Effector CD4-positive, alpha-beta T cell (primary cell): ENCODE measurements at places on chromosomes 2 and 18.

GRCh38 chr2:178208817-178209216 is 14.5 kb downstream of the OSBPL6 start:
- DNase-seq = no peak

GRCh38 chr2:99888617-99889016 is 253.8 kb downstream of the AFF3 start:
- no peak for DNase-seq

GRCh38 chr2:238182362-238182761 is 21.1 kb downstream of the ILKAP start:
- DNase-seq = no peak

DNA sequence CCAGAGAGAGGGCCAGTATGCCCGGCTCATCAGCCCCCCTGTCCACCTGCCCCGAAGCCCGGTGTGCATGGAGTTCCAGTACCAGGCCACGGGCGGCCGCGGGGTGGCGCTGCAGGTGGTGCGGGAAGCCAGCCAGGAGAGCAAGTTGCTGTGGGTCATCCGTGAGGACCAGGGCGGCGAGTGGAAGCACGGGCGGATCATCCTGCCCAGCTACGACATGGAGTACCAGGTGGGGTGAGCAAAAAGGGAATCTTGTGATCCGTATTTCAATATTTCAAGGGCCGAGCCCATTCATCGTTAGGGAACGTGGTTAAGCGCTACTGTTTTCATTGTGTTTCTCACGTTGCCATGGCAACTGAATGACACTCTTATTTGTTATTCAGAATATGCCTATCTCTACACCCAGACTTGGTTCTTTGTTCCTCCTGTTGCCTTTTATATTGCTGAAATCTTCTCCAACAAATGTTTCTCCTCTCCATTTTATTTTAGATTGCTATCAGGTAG is 81.5 kb downstream of the NRP2 start:
- DNase-seq = no peak

DNA sequence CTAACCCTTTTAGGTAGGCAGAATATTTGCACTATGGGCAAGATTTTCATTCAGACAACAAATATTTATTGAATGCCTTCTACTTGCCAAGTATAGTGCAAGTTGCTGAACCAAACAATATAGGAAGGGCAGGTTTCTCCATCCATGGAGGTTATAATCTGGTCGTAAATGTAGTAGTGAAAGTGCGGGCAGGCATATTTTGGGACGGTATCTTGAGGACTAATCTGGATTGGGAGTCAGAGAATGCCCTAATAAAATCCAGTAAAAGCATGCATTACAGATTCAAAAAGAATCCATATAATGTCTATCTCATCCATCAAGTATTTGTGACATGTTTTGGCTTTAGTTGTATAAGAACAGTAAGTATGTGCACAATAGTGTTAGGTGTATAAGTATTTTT is 1.7 kb upstream of the NDUFV2 start:
- no peak for DNase-seq

- no peak for DNase-seq
These were observed 46.3 kb downstream of the ZCCHC2 start for GRCh38 chr18:62569081-62569655.

GRCh38 chr2:29307519-29307918 is 192.3 kb downstream of the CLIP4 start:
- DNase-seq = no peak

DNA sequence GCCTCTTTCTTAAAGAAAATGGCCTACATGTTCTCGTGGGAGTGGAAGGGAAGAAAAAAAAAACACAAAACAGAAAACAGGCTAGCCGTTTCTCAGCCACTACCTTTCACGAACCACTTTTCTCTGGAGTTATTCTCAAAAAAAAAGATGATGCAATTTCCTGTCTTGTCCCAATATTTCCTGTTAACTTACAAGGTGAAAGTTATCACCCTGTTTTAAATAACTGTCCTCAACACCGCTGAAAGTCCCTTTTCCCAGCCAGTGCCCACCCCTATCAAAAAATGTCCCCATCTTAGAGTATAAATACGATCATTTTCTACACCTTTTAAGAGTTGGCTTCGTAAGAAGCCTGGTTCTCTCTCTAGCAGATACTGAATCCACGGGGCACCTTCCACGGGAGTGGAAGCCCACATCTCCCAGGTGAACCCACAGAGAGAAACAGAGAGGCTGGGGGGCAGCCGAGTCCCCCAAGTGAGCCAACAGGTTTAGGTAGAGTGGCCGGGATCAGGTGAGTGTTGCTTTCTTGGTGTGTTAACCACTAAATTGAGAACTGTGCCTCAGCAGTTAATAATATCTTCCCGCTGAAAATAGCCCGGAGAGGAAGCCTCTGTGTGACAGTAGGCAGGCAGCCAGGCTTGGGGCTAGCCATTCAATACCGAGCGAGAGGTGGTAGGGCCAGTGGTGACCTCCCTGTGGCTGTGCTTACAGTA is 15.9 kb downstream of the SMAD7 start:
- no peak for DNase-seq

DNA sequence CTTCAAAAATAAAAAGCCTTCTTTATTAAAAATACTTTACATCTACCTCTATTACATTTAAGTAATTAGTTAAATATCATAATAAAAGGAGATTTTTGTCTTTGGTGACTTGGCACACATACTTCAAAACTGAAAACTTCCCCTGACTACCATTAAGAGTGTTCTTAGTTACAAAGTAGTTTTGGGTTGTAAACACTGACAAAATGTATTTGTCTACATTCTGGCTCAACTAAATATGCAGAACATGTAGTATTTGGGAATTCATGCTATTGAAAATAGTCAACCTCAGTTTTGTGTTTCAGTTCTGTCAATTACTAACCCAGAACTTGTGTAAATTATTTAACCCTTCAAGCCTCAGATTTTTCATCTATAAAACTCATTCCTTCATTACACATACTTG is 311.5 kb downstream of the RAD51AP2 start:
- DNase-seq = no peak

- DNase-seq = no peak
These were observed 13.4 kb downstream of the HNRNPA3 start for GRCh38 chr2:177225965-177226360.

- no peak for DNase-seq
These were observed 128.3 kb downstream of the SH3BP4 start for GRCh38 chr2:235080101-235080500.

DNA sequence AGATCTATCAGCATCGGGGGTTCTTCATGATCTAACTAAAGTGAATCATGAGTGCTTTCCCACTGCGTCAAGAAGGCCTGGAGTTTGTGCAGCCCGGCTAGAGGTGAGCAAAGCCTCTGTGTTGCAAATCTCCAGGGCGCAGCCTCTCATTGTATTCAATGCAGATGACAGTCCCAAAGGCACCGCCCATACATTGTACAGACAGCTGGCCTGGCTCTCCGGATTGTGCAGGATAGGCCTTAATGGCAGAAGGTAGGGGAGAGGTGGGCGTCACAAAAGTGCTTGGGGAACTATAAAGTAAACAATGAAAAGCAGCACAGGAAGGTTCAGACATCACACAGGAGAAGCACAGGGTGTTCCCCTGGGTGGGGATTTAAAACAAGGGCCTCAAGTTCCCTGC is 907 bp upstream of the GYPC start:
- no peak for DNase-seq

GRCh38 chr2:8857709-8858108 is 20.3 kb upstream of the KIDINS220 start:
- no peak for DNase-seq

DNA sequence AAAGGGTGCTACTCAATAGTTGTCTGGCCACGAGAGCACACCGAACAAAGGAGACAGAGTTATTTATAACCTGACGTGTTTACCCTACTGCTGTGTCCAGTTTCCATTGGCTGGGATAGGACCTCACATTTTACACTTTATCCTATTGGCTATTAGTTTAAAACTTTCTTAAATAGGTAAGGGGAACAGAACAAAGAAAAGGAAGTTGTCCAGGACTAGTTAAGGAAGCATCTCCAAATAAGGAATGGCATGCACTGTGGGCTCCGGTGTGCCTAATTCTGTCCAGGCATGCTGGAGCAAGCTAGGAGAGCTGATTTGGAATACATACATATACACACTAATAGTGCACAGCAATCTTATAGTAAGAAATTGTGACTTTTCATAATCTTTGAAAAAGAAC is 72.2 kb downstream of the CAB39 start:
- DNase-seq = no peak

DNA sequence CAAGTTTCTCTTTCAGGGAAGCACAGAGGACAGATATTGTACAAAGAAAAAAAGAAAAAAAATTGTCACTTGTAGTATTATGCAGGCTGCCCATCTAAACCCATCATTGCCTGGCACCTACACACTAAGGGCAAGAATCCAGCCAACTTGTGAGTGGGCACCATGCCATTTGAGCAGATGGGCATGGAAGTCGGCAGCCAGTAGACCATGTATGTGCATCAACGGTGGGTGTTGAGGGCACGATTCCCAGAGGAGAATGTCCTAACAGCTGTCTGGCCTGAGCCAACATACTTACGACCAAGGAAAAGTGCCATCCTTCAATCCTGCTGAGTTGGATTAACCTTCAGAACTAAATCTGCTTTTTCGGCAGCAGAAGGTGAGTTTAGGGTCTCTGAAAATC is 63.9 kb downstream of the ARHGAP15 start:
- no peak for DNase-seq

DNA sequence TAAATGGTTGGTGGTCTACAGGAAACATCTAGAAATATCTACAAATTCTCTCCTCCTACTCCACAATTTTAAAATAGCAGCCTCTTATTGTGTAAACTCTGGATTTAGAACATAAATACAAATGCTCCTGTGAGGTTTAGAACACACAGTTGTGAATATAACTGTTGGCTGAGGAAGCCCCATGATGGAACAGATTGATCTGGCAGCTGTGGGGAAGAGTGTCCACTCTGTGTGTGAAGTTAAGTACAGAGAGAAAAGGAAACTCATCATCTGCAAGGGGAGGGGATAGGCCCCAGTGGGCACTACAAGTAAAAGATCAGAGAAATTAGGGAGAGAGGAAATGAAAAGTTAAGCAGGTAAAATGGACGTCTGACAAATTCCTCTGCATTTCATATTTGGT is 422.7 kb upstream of the FSHR start:
- DNase-seq = no peak

- DNase-seq = no peak
These were observed 150.4 kb downstream of the HDAC4 start for GRCh38 chr2:239250216-239251081.

DNA sequence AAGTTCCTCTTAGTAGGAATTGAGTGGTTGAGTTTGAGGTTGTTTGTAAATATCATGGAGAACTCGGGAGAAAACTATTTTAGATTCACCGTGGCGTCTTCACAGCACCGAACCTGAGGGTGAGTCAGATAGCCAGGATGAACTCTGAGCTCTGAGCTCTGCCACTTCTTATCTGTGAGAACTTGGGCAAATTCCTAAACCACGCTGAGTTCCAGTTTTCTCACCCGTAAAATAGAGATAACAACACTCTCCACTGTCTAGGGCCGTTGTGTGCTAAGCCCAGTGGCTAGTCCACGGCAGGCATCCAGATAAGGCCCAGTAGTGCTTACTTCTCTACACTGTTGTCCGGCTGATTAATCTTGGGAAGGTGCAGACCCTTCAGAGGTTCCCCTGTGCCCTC is 7.0 kb downstream of the KIF5C start:
- DNase-seq = no peak

DNA sequence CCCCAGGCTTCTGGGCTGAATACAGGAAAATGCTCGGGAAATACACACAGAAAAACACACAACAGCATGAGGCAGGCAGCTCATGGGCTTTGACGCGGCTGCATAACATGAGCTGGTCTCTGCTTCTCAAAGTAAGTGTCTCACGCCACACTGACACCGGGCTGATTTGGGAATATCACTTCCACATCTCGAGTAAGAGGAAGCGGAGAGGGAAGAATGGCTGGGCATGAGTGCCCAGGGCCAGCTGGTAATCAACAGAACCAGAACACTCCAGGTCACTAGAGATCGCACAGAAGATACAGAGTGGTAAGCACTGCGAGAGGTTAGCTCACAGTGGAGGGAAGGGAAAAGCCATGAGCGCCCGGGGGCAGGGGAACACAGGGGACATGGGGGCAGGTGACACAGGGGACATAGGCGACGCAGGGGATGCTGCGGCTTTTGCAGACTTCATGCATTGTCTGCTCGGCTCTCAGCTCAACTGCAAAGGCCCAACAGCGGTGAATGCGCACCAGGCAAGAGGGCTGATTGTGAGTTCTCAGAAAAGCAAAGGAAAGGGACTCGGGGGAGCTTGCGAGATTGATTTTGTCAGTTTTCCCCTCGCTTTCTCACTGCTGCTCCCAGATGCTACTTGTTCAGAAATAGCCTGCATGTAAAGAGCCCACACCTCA is 141.4 kb downstream of the MBP start:
- no peak for DNase-seq

DNA sequence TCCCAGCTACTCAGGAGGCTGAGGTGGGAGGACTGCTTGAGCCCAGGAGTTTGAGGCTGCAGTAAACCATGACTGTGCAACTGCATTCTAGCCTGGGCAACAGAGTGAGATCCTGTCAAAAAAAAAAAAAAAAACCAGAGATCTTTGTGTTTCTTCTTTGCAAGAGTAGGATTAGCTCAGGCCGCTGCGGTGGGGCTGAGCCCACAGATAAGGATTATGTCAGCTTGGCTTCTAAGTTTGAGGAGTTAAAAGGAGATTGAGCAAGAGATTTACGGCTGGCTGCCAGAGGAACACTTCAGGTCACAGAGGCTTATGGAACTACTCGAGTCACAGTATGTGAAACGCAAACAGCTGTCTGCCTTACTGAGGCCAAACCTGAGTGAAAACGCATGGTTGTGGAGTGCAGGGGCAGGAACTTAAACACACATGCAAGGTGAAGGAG is 146.7 kb upstream of the L3MBTL4 start:
- DNase-seq = no peak

- DNase-seq = no peak
These were observed 693.4 kb upstream of the SYT4 start for GRCh38 chr18:43970656-43971055.

DNA sequence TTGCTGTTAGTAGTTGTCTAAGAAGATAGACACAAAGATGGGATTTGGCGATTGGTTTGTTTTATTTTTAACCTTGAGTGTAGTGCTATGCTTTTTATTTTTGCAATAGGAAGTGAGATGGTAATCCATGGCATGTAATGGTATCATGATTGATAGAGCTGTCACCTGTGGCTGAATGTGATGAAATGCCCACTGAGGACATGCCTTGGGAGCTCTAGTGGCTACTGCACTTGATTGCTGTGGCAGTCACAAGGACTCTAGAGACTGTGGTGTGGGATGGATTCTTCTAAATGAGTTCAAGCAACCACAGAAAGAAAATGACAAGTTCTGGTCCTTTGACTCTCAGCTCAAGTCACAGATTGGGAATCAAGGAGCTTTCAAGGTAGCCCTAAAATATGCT is 139.4 kb downstream of the CYRIA start:
- no peak for DNase-seq

DNA sequence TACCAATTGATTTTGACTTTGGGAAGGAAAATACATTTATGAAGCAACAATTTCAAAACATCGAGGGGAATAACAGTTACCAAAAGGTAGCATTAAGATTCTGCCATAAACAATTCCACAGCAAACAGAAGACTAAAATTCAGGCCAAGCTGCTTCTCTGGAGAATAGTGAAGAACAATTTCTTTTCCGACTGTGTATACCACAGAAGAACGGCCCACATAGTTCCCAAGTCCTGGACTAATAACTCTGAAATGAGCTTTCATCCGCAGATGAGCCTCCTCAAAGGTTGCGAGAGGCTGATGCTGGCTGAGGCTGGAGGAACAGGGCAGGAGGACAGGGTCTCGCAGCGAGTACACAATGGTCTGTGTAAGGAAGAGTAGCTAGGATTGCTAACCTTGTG is 278.9 kb upstream of the TCF4 start:
- DNase-seq = no peak

- DNase-seq = no peak
These were observed 24.3 kb upstream of the AFF3 start for GRCh38 chr2:100166701-100167100.
